ENCODE measurements at places on chromosomes 5 and 9. TPM values are rescaled to one million over a fixed set of nuclear protein-coding genes. Genes with fewer than 3 reads are reported as not detected.

- no peak for DNase-seq
Observed at GRCh38 chr5:78287833-78288232, 6.7 kb downstream of the AP3B1 start.

DNA sequence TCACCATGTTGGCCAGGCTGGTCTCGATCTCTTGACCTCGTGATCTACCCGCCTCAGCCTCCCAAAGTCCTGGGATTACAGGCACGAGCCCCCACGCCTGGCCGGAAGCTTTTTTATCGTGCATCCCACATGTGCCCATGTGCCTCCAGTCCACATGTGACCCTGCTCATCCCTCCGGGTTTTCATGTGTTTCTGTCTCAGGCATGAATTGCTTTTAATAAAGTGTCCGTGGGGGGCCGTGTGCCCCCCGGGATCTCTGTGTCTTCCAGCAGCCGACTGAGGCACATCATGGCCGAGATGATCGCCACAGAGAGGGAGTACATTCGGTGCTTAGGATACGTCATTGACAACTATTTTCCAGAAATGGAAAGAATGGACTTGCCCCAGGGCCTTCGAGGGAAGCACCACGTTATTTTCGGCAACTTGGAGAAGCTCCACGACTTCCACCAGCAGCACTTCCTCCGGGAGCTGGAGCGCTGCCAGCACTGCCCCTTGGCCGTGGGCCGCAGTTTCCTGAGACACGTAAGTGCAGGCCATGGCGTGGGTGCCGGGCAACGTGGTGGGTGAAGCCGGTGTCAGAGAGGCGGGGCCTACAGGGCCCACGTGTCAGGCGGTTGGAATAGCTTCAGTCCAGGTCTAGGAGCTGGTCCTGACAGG lies 22.1 kb upstream of the LRRC14B start:
- peak; percentile 93 for DNase-seq

- DNase-seq: no peak
Observed at GRCh38 chr5:148909766-148910165, 83.4 kb downstream of the ADRB2 start.

GRCh38 chr5:2298781-2299180 lies 416.1 kb upstream of the IRX4 start:
- peak; percentile 39 for DNase-seq

DNA sequence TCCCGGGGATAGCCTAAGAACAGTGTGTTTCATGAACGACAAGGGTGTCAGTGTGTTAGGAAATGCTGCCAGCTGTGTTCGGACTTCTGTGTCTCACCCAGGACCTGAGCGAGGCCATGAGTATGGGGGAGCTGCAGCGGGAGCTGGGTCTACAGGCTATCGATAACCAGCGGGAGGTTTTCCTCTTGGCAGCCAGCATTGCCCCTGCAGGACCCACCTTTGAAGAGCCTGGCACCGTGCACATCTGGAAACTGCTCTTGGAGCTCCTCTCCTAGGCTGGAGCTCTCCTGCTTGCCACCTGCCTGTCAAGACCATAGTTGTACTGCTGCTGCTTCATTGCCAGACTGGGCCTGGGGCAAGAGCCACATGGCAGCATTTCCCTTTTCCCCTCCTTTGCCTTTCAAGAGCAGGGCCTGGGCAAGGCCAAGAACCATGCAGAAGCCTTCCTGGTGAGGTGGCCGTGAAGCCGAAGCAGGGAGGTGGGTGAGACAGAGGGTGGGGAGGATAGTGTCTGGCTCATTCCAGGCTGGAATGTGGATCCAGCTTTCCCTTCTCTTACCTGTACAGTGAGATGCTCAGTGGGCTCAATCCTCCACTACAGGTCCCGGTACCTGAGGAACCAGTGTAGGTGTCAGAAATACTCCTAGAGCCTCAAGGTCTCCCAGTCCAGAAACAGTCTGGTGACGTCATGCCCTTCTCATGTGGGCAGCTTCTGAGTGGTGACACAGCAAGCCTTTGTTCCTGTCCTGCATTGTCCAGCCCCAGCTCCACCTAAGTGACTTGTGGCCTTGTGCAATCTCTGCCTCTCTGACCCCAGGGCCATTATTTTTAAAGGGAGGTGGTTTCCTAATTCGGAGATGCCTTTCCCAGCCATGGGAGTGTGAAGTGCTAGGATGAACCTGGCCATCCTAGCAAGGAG lies 6.6 kb downstream of the ARL10 start:
- DNase-seq: no peak

- DNase-seq: no peak
Observed at GRCh38 chr5:90233476-90233875, 176.1 kb downstream of the CETN3 start.

- DNase-seq: no peak
Observed at GRCh38 chr5:95087816-95088317, 197.0 kb downstream of the MCTP1 start.

DNA sequence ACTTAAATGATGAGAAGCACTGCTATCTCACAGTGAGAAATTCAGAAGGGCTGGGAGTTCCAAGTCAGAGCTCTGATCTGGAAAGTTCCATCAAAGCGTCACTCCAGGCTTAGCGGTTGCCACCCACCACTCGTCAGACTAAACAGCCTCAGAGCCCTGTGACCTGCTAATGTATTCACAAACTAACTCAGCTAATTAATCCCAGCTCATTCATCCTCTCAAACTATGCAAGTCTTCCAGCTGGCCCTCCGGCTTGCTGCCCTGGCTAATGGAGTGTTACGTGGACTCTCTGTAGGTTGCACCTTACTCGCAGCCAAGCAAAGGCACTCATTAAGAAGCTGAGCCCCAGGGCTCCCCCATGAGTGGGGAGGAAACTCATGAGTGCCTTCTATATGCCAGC lies 82.2 kb upstream of the GABRP start:
- DNase-seq: no peak

GRCh38 chr9:77945798-77946197 lies 85.8 kb downstream of the GNAQ start:
- no peak for DNase-seq

DNA sequence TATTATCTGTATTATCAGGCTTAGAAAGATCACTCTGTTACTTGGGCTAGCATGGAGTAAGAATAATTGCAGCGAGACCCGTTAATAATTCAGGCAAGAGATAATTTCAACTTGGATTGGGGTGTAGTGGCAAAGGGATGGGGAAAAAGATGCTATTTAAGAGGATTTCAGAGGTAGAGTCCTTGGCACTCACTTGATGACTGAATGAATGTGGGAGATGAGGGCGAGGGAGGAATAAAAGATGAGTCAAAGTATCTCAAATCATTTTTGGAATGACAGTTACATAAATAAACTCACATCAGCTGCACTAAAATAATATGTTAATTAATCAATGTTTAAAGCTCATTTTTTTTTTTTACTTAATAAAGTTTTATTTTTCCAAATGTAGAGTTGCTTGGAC lies 4.5 kb upstream of the GPR21 start:
- no peak for DNase-seq

DNA sequence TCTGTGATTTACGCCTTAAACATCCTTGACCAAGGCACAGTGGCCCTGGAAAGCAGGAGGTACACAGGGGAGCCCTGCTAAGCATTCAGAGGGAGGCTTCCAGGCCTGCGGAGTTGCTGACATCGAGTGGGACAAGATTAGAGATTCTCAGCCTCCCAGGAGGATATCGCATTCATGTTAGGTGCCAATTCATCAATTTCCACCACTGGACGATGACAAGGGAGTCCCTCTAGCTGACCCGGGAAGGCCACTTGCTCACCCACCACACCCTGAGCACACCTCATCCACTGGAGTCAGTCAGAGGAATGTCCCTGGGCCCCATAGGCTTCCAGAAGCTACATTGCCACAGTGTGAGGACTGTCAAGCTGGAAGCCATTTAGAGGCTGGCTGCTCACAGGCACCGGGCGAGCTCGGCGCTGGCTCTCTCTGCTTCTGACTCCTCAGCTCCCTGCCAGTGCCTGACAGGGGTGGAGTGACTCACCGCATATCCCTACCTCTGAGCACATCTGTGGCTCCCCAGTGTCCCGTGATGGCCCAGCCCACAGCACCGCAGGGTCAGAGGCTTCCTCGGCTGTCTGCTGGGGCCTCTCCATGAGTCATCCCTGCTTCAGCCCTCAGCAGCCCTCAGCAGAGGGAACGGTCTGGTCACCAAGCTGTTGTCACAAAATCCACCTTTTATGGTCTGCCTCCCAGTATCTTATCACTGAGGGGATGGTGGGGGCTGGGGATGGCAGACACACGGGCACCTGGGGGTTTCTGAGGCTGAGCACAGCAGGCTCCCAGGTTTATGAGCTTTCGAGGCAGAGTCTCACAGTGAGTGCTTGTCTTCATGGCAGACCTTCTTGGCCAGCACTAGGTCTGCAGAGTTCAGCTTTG lies 117.5 kb downstream of the ZNF608 start:
- DNase-seq: no peak

- DNase-seq: no peak
Observed at GRCh38 chr9:121537283-121537682, 37.6 kb upstream of the GGTA1 start.

Gene LCN9
- total RNA-seq: not detected

Gene LCN12
- total RNA-seq: not detected

Gene TAF1L
- total RNA-seq: not detected

Gene PCA3
- total RNA-seq: not detected

Gene TTC23L
- not detected for total RNA-seq
